ENCODE measurements at places on chromosomes 6 and 20. TPM values are rescaled to one million over a fixed set of nuclear protein-coding genes. Genes with fewer than 3 reads are reported as not detected.

DNA sequence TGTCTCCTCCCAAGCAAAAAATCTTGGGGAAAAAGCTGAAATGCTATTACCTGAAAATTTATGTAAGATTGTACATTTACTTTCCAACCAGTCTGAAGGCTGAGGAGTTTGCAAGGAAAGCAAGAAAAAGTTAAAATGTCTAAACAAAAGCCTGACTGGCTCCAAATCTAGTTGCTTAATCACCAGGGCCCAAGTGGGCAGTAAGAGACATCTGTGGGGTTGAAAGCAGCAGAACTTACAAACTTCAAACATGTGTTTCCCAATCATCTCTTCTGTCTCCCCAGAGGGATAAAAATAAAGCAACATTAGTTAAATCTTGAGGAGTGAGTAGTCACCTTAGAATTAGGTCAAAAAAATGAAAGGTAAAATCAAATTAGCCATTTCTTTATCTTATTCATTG is 98.6 kb downstream of the OGFRL1 start:
- H3K4me1 ChIP-seq: no peaks in the 10 kb centered on the region
- DNase-seq: no peak
- H3K4me3 ChIP-seq: no peak overlapping the region
- no peak overlapping the region for H3K27ac ChIP-seq
- peaks cover 9% of the 10 kb centered on the region for H3K27me3 ChIP-seq
- H3K36me3 ChIP-seq: no peaks in the 10 kb centered on the region

- peaks cover 2% of the 10 kb centered on the region for H3K36me3 ChIP-seq
- no peaks in the 10 kb centered on the region for H3K27me3 ChIP-seq
- H3K27ac ChIP-seq: no peak overlapping the region
- no peak for DNase-seq
- H3K4me1 ChIP-seq: no peaks in the 10 kb centered on the region
Measured at GRCh38 chr6:82569022-82569421, 205.4 kb downstream of the TPBG start.

- H3K27me3 ChIP-seq: no peaks in the 10 kb centered on the region
- H3K4me3 ChIP-seq: no peak overlapping the region
- H3K4me1 ChIP-seq: peaks cover 30% of the 10 kb centered on the region
Measured at GRCh38 chr6:44867571-44868334, 460.4 kb upstream of the RUNX2 start.

The GJA10 gene
- not detected for total RNA-seq

Measured in activated T-cell treated with anti-CD3 and anti-CD28 coated beads, Interleukin-2, amount 50 U/mL, for 72 hours (primary cell).